ENCODE measurements at places on chromosomes 6 and 20.

DNA sequence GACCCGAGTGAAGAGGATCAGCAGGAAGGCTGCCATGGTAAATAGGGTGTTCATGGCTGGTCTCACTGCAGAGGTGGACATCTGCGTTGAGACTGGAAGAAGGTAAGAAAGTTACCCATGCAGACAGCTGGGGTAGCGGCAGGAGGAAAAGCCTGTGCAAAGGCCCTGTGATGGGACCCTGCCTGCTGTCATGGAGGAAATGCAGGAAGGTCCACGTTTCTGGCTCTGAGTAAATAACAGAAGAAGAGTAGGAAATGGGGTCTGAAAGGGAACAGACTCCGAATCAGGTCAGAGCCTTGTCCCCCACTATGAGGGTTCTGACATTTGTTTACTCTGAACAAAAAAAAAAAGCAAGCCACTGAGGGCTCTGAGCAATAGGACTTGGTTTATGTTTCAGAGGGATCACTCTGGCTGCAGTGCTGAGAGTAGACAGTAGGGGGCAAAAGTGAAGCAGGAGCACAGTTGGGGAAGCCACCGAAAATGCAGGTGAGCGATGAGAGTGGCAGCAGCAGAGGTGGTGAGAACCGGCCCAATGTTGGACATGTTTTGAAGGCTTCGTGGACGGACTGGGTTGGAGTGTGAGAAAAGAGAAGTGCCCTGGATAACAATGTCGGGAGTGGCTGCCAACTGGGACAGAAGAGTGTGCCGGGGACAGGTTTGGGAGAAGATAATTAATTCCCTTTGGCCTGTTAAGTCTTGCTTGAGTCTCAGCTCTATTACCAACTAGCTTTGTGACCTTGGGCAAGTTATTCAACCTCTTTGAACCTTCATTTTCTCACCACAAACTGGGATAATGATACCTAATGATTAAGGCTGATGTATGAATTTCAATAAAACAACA lies 57.9 kb upstream of the MAP7 start:
- DNase-seq, result peak; percentile 59

GRCh38 chr6:45434381-45434700 lies 56.6 kb upstream of the SUPT3H start:
- no peak for DNase-seq

DNA sequence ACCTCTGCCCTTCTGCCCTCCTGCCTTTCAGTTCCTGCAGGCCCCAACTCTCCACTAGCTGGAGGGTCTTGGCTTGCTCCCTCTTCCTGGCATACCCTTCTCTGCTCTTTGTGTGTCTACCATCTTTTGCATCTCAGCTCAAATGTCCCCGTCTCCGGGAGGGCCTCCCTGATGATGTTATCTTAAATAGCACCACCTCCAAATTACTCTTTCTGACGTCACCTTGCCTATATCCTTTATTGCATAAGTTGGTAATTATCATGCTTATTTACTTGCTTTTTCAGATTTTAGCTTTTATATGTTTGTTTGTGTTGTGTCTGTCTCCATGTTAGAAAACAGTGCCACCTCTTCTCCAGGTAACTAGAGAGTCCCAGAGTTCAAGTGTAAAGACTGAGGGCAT lies 36.0 kb upstream of the FYN start:
- no peak for DNase-seq

DNA sequence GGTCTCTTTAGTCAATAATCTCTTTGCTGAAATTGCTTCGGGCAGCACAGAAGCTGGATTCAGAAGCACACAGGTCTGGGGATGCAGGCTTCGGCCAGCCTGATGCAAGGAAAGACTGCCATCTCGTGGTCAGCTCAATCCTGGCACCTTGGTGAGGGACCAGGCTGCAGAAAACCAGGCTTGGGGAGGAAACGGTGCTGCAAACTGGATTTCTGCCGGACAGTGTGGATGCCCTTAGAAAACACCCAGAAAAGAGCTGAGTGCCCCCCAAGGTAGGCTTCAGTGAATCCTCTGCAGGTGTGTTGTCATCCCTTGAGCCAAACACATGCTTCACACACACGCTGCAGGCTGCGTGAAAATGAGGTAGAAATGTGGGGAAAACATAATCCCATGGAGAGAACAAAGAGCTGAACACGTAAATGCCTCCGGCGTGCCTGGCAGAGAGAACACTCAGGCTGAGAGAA lies 89.8 kb upstream of the PAX1 start:
- peak; percentile 5 for DNase-seq

- DNase-seq, result no peak
These were observed 28.4 kb downstream of the ZMYND8 start for GRCh38 chr20:47328129-47328528.

GRCh38 chr20:50260479-50261221 lies 70.0 kb downstream of the CEBPB start:
- no peak for DNase-seq

- no peak for DNase-seq
These were observed 9.0 kb upstream of the BTN3A1 start for GRCh38 chr6:26392932-26393636.

- DNase-seq, result no peak
These were observed 200.1 kb downstream of the TMEM242 start for GRCh38 chr6:157123234-157123633.

GRCh38 chr20:62761759-62762131 lies 34.5 kb upstream of the MRGBP start:
- no peak for DNase-seq

DNA sequence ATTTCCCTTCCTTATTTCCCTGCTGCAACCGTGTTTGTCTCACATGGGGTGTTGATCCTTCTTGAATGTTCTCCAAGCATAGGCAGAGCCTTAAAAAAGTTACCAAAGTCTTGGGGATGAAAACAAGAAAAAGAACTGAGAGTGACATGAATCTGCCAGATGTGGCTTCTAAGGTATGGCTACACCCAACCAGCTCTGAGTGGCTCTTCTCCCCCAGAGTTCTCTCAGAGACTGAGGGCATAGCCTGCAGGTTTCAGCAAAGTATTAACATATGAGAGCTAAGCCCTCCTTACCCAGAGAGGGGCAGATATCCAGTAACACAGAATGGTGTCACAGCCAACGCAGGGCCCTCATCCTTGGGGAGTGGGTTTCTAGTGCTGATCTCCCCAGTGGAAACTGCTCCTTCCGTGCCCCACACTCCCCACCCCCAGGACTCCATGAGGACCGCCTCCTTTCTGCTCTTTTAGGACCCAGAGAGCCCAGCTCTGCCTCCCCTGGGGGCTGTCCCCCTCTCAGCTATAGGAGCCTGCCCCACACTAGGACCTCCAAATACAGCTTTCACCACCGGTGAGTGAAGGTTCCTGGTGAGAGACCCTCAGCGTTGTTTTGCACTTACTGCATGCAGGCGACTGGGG lies 23.3 kb upstream of the SGK2 start:
- DNase-seq, result no peak

GRCh38 chr20:13344671-13345070 lies 123.6 kb downstream of the ISM1 start:
- DNase-seq, result no peak

DNA sequence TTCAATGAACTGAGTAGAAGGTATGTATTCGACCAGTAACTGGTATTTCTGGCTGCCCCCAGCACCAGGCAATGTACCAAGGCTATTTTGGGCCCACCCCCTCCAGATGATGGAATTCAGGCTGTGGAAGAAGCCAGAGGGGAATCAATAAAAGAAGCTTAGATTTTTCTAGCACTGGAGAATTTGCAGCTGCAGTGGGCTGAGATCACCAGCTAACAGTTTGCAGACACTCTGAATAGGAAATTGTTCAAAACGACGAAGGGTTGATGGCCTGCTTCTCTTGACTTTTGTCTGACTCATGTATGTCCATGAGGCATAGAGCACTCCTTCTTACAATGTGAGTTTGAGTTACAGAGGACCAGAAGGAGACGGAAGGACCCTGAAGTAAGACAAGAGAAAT lies 32.4 kb upstream of the FBXO9 start:
- no peak for DNase-seq

- no peak for DNase-seq
These were observed 171.7 kb downstream of the WDR27 start for GRCh38 chr6:169529931-169530751.

- DNase-seq, result no peak
These were observed 1.6 kb downstream of the POLR1H start for GRCh38 chr6:30062471-30063178.

GRCh38 chr6:35415065-35415891 lies 36.9 kb upstream of the FANCE start:
- no peak for DNase-seq

DNA sequence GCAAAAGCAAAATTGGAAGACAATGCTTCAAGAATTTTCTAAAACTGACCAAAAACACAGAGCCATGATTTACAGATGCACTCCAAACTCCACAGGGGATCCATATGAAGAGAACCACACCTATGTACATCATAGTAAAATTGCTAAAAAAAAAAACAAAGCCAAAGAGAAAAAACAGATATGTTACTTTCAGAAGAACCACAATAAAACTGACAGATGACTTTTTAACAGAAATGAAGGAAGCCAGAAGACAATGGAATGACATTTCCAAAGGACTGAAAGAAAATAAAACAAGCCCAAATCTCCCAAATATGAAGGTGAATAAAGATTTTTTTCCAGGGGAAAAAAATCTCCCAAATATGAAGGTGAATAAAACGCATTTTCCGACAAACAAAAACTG lies 17.5 kb downstream of the TRERF1 start:
- DNase-seq, result no peak

DNA sequence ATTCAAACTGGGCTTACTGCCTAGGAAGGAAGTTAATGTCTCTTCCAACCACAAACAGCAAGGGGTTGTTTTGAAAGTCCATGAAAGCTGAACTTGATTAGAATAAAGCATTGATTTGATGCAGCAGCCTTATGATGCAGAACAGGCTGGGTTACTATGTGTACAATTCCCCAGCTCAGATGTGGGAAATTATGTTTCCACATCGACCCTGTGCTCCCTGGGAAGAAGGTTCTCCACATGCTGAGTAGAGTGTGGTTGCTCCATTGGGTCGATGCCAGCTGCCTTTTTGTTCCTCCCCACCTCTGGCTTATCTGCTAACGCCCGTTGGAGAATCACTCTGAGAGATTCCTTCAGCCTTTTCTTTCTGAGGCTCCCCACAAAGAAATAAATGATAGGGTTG lies 1.2 kb downstream of the MAS1L start:
- no peak for DNase-seq

DNA sequence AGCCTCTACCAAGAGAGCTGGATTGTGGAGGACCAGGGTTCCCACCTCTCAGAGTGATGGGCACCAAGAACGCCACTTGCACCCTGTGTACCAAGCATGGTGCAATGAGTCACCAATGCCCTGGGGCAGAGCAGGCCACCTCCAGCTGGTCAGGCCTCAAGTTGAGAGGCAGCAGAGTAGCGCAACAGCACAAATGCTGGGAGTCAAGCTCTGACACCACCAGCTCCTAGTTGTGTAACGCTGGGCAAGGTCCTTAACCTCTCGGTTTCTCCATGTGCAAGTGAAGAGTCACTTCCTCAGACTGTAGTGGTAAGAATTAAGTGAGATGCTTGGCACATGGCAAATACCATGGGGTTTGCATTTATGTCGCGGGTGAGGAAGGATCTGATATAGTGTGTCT lies 25.6 kb downstream of the GFOD1 start:
- DNase-seq, result no peak

DNA sequence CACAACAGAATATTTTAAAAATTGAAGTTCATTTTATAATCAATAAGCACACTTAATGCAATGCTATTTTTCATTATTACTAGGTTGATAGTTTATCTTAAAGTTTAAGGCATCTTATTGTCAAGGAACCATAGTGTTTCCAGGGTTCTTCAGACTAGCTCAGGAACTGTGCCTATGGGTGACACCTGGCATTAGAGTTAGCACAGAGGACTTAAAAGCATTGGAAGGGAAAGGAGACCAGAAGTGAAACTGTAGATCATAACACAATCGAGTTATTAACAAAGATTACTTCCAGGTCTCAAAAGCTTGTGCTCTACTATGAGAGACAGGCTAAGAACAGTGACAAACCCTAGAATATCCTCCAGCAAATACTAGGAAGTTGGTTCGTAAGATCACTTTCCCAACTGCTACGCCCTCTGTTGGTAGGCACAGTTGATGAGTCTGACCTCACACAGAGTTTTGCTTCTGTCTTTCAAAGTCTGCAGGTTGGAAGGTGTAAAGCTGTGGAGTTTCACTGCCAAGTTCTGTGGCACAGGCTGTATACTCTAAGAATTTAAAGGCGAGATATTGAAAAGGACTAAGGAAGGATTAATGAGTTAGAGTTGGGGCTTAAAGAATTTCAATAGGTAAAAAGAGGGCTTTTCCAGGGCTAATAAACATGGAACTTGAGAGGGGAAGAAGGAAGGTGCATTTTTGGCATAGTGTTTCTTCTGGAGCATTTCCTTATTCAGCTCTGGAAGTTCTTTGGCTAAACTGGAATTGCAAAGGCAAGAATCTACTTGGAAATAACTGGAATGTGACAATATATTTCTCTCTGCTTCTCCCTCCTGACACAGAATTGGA lies 531.3 kb upstream of the JAG1 start:
- no peak for DNase-seq

DNA sequence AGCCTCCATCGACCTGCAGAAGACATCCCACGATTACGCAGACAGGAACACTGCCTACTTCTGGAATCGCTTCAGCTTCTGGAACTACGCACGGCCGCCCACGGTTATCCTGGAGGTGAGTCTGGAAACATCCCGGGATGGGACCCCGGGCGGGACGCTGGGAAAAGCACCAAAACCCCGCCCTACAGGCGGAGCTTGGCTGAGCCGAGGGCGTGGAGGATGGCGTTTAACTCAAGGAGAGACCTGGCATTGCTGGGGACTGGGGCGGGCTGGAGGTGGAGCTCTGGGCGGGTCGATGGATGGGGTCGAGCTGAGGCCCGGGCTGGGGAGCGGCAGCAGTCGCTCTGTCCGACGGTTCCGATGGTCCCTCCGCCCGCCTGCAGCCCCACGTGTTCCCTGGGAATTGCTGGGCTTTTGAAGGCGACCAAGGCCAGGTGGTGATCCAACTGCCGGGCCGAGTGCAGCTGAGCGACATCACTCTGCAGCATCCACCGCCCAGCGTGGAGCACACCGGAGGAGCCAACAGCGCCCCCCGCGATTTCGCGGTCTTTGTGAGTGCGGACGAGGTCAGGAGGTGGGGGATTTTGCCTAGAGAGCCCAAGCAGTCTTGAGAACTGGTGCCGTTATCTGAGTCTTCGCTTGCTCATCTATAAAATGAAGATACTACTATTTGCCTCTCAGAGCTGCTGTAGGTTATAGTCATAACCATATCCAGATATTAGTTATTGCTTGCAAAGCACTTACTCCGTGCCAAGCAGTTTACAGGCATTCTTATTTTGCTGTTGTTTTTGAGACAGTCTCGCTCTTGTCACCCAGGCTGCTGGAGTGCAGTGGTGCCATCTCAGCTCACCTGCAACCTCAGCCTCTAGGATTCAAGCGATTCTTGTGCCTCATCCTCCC lies 3.8 kb downstream of the SPAG4 start:
- DNase-seq, result peak; percentile 64

DNA sequence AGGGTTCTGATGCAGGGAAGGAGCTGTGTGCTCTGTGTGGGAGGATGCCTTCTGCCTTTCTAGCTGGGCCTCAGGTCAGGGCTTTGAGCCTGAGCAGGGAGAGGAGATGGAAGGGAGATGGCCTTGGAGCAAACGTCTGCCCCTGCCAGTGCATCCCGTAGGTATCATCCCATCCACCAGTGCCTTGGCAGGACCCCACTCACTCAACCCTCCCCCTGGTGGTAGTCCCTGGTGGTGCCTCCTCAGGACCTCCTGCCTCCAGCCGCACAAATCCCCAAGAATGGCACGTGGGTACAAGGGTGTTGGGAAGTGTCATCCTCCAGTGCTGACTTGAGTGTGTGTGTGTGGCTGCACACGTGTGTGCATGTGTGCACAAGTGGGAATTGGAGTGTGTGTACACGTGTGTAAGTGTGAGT lies 23.1 kb upstream of the MICB start:
- no peak for DNase-seq

All from stimulated activated CD4-positive, alpha-beta T cell treated with anti-CD3 and anti-CD28 coated beads, TNF-alpha, amount 100 ng/mL, for 4 hours (primary cell).